ENCODE measurements at places on chromosomes 12 and 14.

GRCh38 chr14:51006781-51007211 lies 62.5 kb upstream of the PYGL start:
- DNase-seq = no peak

GRCh38 chr14:92458136-92459029 lies 55.2 kb upstream of the RIN3 start:
- no peak for DNase-seq

DNA sequence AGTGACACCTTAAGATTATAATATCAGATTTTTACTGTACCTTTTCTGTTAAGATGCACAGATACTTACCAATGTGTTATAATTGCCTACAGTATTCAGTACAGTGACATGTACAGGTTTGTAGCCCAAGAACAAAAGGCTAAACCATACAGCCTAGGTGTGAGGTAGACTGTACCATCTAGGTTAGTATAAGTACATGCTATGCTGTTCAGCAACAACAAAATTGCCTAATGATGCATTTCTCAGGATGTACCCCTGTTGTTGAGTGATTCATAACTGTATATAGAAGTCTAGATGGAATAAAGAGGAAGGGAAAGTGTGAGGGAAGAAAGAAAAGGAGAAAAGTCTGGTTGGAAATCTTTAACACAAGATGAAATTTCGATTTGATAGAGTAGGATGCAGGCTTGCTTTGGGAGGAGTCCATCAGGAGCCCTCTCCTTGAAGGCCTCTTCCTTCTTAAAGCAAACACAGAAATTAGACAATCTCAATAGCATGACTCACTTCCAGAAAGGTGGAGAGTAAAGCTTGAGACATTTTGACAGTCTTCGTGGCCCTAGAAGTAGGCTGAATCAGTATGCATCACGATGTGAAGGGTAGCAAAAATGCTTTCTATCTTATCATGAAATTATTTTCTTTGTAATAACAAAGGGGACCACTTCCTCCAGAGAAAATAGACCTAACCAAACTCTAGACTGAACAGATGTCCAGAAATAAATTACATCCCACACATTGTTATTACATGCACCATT lies 191.5 kb downstream of the SYT1 start:
- no peak for DNase-seq

DNA sequence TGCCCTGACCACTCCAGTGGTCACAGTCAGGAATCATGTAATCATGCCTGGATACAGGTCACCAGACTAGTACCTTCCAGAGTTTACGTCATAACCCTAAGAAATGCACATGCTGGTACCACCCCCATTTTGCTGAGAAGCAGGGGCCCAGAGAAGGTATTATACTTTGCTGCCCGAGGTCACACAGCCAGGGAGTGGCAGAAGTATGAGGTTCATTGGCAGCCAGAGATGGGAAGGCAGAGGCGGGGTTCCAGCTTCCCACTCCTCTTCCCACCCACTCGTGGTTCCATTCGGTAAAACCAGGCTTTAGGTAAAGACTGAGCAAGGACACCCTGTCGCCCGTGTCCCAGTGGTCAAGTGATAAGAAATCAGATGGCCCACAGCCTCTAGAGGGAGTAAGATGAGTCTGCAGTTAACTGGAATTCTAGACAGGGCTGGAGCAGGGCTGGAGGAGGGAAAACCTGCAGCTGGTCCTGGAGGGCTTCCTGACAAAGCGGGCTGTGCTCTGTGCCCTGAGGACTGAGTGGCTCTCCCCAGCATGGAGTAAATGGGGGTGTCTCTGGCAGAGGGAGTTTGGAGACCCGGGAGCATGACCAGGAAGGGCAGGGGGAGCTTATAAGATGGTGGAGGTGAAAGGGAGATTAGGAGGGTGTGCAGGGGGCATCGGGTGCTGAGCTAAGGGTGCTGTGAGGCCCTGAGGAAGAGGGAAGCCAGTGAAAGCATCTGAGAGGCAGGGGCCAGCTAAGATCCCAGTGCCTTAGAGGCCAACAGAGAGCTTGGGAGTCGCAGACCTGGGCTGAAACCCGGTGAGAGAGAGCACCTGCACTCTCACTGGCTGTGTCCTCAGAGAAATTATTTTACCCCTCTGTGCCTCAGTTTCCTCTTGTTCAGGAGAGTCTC lies 5.7 kb downstream of the FAM222A start:
- no peak for DNase-seq

DNA sequence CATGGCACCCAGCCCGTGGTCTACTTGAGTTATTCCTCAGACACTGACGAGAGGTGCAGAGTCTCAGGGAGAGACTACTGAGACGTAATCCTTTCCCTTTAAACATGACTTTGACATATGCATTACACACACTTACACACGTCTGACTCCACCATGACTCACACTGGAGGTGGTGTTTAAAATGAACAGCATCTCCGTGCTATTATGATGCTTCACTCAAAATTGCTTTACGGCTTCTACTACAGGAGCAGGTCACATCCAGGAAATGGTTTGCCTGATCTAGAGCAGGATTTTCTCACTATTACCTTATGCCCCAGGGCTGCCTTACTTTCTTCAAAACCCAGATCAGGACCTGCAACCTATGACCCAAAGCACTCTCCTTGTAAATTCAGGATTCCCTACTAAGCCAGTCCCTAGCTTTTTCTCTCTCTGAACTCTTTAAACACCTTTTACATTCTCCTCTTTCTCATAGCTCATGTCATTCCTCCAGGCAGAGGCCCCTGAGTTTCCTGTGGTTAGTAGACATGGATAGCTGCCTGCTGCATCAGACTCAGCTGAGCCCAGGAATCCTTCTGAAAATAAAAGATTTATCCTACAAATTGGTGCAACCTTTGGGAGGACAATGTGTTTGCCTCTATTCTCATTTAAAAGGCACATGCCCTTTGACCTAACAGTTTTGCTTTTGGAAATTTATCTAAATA lies 31.2 kb downstream of the TMCC3 start:
- peak; percentile 51 for DNase-seq

GRCh38 chr12:93183940-93184671 lies 193.6 kb upstream of the NUDT4 start:
- no peak for DNase-seq

GRCh38 chr14:62117010-62117750 lies 355.0 kb downstream of the SNAPC1 start:
- DNase-seq = peak; percentile 79

- DNase-seq = no peak
Measured at GRCh38 chr14:85234156-85235025, 295.6 kb upstream of the FLRT2 start.

DNA sequence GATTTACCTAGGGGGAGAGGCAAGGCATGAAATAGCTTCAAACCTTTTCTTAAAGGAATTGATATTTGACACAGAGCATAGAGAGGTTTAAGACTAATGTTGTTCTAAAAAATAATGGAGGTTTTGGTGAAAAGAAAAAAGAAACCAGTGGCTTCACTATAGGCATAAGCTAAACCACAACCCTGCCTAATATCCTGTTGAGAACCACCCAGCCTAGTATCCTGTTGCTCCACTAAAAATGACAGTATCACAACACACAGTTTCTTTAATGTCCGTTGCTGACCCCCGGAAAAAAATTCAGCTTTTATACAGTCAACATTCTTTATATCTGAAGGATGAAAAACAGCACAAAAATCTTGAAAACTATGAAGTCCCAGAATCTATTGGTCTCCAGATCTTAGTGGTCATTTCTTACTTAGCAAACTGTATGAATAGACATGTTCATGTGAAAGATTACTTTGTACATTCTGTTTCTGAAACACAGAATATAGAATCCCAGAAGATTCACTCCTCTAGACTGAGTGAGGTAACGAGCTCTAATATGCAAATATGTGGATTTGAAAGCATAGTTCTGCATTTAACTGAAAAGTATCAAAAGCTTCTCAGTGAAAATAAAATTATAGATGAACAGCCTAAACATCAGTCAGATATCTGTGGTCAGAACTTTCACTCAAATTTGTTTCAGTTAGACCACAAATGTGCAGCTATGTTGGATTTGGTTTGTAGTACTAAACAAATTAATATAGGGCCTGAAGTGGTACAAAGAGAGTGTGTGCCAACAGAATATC lies 40.5 kb downstream of the GALC start:
- no peak for DNase-seq

- DNase-seq = no peak
Measured at GRCh38 chr14:94767321-94767878, 2.5 kb downstream of the GSC start.

DNA sequence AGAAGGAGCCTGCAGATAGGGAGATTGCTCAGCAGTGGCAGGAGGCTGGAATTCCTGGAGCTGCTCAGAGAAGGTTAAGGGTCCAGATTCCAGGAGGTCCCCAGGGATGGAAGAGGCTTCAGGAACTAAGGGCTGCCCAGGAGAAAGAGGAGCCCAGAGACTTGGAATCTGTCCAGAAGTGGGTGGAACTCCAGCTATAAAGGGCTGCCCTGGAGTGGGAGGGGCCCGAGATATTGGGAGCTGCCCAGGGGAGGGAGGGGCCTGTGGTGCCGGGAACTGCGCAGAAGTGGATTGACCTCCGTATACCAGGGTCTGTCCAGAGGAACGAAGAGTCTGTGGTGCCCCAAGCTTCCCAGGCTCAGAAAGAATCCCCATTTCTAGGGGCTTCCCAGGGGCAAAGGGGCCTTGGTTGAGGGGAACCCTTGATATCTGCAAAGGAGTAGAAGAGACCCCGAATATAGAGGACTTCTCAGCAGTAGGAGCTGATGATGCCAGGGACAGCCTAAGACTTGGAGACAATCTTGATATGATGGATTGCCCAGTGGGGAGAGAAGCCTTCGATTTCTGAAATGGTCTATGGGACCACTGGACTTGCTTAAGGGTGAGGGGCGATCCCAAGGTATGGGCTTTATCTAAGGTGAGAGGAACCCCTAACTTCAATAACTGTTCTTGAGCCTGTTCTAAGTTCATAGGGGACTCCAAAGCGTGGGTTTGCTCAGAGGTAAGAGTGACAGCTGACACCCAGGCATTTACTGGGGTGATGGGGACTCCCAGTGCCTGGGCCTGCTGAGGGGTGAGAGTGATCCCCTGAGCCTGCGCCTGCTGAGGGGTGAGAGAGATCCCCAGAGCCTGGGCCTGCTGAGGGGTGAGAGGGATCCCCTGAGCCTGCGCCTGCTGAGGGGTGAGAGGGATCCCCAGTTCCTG lies 45.0 kb downstream of the FAM186A start:
- no peak for DNase-seq

DNA sequence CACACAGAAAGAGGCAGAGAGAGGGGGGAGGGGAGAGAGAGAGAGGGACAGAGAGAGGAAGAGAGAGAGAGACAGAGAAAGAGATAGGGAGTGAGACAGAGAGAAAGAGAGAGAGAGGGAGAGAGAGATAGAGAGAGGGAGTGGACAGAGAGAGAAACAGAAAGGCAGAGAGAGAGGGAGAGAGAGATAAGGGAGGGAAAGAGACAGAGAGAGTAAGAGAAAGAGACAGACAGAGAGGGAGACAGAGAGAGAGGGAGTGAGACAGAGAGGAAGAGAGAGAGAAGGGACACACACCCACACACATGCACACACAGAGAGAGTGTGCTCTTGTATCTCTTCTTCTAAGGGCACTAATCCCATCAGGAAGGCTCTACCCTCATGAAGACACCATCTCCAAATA lies 103.2 kb upstream of the ESRRB start:
- DNase-seq = no peak

GRCh38 chr12:52360106-52360662 lies 7.1 kb downstream of the KRT85 start:
- no peak for DNase-seq

DNA sequence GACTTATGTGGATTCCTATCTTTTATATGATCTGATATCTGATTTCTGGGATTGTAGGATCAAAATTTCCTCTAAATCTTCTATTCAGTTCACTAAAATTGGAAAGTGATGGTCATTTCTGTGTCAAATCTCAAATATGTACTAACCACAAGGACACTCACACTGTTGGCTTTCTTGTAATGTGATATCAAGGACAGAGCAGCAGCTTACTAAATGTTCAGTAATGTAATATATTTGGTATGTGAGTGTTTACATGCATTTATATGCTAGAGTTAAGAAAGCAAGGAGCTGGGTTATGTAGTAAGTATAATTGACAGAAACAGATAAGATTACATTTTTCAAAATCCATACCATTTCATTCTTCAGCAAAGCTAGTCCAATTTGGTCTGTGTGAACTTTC lies 16.5 kb downstream of the PUS7L start:
- DNase-seq = no peak
